Heart left ventricle (tissue), 16 donors: ENCODE measurements at places on chromosomes 1 and 21. TPM values are rescaled to one million over a fixed set of nuclear protein-coding genes. Genes with fewer than 3 reads are reported as not detected.
A peak's percentile ranks its signal among the peaks of the same experiment; 100 is the strongest.

The LPAR3 gene
- 14.7 TPM for total RNA-seq

The SPRR2B gene
- total RNA-seq: not detected

The GSTM4 gene
- 46.0 TPM for total RNA-seq

GRCh38 chr1:223492044-223492443, 98.8 kb downstream of the CCDC185 start:
- no peak for DNase-seq

GRCh38 chr1:158362941-158363340, 9.2 kb downstream of the CD1E start:
- DNase-seq: no peak

The KIAA0040 gene
- 45.3 TPM for total RNA-seq

GRCh38 chr1:53477651-53478501, 18.7 kb downstream of the DMRTB1 start:
- DNase-seq: no peak

- no peak for DNase-seq
These were observed 116.6 kb upstream of the PROX1 start for GRCh38 chr1:213871179-213871578.

GRCh38 chr21:38254970-38255369, 1.8 kb upstream of the KCNJ15 start:
- no peak for DNase-seq

The ENTREP3 gene
- total RNA-seq: 24.4 TPM

The MAP3K6 gene
- total RNA-seq: 50.8 TPM

The ARHGEF16 gene
- total RNA-seq: 1.4 TPM

DNA sequence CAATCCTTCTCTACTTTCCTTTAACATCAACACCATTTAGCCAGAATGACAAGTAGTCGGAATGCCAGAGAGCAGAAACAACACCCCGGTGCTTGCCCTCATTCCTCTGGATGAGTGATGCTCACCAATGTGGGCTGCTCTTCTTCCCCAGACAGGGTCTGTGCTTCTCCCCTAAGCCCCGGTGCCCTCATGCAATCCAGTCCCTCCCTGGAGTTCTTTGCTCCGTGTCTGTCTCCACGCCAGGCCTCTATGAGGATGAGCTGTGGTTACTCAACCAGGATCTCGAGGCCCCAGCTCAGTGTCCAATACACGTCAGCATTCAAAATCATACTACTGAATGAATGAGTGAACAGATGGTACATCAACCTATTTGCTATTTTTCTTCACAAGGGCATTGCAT, 29.7 kb upstream of the PDE9A start:
- DNase-seq: no peak

DNA sequence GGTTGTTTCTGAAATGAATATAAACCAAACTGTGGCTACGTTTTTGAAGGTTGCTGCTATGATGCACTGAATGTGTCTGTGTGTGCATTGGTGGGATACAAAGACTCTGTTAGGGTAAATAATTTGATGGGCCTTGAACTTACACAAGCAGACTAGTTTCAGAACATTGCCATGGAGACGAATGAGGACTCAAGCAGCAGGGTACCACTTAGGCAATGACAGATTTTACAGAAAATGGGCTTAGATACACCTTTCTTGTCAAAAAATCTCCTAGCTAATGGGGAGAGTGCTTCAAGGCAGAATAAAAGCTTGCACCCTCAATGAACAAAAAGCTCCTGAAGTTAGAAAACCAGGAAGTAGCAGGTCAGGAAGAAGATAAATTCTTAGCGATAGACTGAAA, 55.7 kb downstream of the IER5 start:
- DNase-seq: no peak

DNA sequence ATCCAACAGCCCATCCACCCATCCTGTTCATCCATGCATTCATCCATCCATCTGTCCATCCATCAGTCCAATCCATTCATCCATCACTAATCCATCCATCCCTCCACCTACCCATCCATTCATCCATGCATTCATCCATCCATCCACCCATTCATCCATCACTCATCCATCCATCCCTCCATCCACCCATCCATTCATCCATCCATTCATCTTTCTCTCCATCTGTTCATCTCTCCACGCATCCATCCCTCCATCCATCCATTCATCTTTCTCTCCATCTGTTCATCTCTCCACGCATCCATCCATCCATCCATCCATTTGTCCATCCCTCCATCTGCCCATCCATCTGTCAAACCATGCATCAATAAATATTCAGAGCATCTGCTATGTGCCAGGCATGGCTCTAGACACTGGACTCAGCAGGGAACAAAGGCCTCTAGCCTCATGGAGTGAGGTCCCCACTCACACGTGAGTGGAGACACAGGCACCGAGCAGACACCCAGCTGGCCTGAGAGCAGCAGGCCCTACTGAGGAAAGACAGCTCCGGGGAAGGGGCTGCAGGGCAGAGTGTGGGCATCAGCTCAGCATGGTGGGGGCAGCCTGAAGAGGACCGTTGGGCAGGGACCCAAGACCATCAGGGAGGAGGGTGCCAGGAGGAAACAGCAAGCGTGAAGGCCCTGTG, 9.6 kb downstream of the KRTAP10-1 start:
- DNase-seq: peak; percentile 18

The KCNN3 gene
- 4.6 TPM for total RNA-seq

DNA sequence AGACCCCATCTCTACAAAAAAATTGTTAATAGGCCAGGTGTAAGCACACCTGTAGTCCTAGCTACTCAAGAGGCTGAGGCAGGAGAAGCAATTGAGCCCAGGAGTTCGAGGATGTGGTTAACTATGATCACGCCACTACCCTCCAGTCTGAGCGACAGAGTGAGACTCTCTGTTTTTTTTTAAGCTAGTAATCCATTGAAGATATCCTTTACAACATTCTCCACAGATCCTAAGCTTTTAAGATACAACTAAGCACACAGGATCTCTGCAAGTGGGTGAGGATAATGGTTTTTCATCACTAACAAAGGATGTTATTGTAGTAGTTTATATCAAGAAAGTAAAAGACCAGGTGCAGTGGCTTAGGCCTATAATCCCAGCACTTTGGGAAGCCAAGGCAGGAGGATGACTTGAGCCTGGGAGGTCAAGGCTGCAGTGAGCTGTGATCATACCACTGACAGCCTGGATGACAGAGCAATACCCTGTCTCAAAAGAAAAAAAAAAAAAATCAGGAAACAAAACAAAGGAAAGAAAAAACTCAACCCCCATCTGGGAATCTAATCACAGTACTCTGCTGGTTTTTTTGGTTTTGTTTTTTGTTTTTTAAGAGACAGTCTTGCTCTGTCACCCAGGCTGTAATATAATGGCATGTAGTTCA, 166.1 kb downstream of the RERE start:
- DNase-seq: no peak

DNA sequence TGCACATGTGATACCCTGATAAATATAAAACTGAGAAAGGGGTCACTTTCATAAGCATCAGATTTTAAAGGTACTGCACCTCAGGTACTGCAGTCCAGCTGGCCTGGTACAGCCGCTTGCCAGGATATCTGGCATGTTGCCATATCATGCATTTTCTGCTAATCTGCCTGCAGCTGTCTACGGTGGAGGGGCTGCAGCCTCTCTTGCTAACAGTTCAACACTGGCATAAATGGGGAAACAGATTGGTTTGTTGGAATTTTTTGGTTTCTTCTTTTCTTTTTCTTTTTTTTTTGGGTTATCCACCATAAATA, 71.5 kb downstream of the MIS18A start:
- DNase-seq: no peak

The RGS7 gene
- not detected for total RNA-seq
